Mesendoderm (in vitro differentiated cells): ENCODE measurements at places on chromosomes 5 and 9.

DNA sequence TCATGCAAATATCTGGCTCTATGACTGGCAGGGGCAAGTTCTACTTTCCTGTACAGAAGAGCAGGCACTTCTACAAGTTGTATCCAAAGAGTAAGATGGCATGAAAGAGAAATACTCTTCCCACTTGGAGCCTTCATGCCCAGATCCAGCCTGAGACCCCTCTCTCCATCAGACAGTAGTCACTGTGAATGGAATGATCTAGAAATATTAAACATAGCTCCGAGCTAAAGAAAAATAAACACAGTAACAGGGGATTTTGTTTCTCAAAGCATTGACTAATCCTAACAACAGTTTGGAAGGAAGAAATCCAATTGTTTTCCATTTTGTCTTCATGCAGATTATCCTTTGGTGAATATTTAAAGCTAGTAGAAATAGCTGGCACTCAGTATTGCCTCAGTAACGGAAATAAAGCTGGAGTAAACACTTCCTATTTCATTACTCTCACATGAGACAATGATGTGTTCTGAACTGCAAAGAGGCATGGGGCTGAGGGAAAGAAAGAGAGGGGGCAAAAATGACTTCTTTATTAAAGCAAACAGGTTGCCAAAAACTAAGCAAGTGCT, 100.0 kb downstream of the SEMA5A start:
- no peak for DNase-seq

DNA sequence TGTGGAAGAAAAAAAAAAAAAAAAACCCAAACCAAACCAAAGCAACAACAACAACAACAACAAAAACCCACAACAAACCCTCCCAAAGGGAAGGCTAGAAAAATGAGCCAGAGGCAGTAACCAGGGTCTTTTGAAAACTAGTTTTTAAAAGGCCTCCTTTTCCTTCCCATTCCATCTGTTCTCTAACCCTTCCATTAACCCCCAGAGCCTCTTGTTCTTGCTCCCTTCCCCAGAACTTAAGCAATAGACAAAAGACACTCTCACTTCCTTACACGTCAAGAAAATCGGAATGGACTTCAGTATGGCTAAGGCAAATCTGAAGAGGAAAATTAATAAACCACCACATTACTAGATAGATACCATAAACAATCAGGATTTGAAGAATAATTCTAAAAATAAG, 292.8 kb downstream of the ARL15 start:
- no peak for DNase-seq

DNA sequence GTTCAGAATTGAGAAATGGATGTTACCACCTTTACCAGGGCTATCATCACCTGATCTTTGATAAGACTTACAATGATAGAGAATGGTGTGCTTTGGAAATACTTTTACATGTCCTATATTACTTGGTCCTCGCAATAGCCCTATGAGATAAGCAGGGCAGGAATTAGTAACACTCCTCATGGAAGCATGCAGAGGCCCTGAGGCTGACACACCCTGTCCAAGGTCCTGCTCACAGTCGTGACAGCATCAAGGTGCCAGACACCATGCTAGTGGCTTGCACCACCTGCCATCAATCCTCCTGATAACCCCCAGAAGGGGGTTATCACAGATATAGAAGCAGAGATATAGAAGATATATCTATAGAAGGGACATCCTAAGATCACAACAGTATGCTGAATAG, 216.8 kb upstream of the TBC1D2 start:
- DNase-seq: peak; percentile 76

DNA sequence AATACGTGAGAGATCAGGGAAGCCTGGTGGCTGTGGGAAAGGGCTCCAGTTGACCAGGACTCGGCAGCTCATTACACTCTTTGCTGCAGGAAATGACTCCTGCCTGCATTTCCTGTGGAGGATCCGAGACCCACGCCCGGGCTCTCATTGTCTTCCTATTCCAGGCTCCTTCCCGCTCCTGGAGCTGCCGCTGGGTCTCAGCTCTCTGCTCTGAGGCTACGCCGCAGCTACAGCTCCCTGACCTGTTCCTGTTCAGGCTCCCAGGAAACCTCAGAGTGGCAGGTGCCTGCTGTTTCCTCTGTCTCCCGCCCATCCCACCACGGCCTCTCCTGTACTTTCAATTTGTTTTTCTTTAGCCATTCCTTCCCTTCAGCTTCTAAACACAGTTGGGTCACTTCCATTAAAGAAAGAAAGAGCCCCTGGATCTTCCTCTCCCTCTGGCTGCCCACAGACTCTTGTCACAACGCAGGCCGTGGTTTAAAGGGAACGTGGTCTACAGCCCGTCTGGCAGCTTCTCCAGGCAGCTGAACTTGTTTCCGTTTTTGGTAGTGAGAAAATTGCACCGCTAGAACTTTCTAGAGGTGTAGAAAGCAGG, 71.5 kb downstream of the IL6ST start:
- peak; percentile 46 for DNase-seq

- peak; percentile 78 for DNase-seq
Observed at GRCh38 chr5:150440948-150441812, 8.4 kb downstream of the RPS14 start.

GRCh38 chr9:127803507-127804352, 1.0 kb downstream of the FPGS start:
- DNase-seq: no peak

DNA sequence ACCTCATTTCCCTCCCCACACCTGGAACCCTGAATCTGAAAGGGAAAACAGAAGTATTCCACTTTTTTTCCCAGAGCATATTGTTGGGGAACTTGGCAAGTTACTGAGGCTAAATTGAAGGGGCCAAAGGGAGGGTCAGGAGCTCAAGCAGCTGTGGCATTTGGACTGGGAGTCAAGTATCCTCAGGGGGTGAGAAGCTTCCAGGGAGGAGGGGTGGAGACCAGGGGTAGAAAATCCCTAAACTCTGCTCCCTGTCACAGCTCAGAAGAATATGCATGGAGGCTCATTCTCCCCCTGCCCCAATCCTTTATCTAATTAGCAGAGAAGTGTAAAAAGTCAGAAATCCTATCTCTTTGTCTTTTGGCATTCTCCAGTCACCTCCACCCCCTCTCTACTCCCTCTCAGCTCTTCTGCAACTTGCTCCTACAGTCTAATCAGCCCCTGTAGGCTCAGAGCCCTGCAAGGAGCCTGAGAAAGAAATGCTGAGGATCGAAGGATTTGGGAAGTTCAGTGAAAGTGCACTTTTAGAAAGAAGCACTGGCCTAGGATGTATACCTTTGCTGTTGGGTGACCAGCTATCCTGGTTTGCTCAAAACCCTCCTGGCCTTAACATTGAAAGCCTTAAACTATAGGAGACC, 5.7 kb upstream of the WNT8A start:
- DNase-seq: peak; percentile 86

DNA sequence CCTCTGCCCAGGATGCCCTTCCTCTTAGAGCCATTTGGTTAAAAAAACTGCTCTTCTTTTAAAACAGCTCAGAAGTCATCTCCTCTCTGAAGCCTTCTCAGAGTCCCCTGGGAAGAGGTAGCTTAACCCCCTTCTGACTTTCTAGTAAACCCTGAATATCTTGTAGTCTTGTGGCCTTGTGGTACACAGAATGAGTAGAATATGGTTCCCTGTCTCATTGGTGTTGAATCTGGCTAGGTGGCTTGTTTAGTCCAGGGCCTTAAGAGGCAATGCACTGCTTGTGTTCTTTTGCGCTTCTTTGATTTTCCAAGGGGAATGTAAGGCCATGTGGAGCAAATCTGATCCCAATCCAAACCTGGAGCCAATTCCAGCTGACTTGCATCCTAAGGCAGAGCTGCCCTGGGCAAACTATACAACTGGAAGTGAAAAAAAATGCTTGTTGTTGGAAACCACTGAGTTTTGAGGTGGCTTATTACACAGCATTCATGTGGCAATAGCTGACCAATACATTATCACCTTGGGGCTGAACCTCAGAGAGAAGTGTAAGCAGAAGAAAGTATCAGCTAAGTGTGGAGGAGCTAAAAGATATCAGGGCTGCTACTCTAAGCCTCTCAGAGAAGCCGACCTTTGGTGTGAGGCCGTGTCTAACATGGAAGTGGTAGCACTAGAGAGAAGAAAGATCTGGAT, 31.0 kb downstream of the ALG2 start:
- no peak for DNase-seq

- DNase-seq: no peak
Observed at GRCh38 chr9:131706608-131706970, 33.3 kb downstream of the RAPGEF1 start.

DNA sequence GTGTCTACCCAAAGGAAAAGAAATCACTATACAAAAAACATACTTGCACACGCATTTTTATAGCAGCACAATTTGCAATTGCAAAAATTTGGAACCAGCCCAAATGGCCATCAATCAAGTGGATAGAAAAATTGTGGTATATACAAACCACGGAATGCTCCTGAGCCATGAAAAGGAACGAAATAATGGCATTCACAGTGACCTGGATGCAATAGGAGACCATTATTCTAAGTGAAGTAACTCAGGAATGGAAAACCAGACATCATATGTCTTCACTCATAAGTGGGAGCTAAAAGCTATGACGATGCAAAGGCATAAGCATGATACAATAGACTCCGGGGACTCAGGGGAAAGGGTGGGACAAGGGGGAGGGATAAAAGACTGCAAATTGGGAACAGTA, 78.4 kb downstream of the ENC1 start:
- no peak for DNase-seq

DNA sequence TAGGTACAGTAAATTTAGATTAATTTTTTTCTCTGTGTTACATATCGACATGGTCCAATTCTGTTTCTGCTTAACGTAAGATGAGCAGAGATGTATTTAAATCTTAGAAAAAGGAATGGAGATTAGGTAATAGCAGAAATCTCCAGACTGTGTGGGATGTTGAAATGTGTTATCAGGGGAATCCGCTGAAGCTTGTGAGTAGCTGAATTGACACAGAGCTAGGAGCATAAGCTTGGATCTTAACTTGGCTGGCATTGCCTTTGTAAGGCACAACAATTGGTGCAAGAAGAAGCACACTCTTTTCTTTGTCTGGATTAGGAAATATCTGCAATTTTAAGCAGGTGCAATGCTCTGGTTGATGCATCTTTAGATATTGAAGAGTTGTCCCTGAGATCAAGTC, 53.1 kb downstream of the PLPPR1 start:
- no peak for DNase-seq

DNA sequence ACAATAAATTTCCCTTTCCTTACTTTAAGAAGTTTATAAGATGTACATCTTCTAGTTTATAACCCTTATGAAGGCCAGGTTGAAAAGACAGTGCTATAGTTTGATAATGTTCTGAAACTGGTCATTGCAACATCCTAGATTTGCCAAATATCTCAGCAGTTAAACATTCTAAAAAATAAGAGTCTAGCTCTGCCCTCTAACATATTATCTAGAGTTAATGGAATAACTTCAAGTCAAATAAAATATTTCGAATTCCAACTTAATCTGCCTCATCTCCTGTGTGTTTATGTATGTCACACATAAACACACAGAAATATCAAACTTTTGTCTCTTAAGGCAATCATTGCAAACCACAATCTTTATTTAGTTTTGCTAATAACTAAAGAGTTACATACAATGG, 796.6 kb downstream of the TLE1 start:
- no peak for DNase-seq

DNA sequence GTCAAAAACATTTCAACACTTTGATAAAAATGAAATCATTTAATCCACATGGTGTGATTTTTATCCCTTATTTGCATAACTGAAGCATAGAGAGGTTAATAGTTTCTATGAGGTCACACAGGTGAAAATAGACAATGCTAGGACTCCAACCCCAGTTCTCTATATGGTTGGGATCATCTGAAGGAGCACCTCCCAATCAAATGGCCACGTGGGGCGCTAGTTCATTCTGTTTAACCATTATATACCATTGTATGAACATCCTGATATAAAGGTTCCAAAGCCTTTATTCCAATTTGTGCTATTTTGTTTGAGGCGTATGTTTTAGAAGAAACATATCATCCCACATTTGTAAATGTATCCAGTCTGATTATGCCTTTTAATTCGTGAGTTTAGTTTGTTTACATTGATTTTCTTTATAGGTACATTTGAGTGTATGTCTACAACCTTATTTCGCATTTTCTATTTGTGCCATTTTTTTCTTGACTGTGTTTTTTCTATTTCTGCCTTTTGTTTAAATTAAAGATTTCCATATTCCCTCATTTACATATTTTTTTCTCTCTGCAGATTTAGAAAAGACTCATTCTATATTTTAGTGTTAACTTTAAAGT, 1092.0 kb downstream of the MAT2B start:
- peak; percentile 48 for DNase-seq

DNA sequence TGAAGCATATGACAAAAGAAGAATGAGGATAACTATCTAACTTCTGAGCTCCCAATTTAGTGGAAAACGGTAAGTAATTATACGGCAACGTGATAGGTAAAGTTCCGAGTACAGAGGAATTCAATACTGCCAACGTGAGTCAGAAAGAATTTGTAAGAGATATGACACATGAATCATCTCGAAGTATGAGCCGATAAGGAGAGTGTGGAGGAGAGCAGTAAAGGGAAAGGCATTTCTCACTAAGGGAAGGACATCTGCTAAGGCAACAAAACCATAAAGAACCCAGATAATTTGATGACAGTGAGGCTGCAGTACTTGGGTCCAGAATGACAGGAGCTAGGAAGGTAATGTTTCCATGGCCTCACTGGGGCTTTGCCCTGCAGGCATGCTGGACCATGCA, 11.0 kb downstream of the MPDZ start:
- peak; percentile 46 for DNase-seq

GRCh38 chr5:138692370-138692769, 60.9 kb upstream of the CTNNA1 start:
- no peak for DNase-seq

DNA sequence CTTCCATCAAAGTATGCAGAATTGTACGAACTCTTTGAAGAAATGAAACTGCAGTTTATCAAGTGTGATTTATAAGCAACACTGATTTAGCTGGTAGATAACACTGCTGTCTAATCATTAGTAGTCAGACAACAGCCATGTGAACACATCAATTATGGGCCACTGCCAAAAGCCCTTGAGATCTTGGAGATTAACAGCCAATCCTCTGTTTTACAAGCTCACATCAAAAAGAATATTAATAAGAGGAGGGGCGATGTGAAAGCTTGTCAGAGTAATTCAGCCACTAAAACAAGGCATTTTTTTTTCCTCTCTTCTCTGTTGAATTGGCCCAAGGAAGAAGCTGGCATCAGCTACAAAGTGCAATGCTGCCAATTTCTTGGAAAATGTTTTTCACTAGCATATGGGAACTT, 28.1 kb downstream of the ZNF608 start:
- DNase-seq: no peak
